Large intestine (tissue), 12 donors: ENCODE measurements at places on chromosomes 11 and 22.
A peak's percentile ranks its signal among the peaks of the same experiment; 100 is the strongest.

- no peak for DNase-seq
Observed at GRCh38 chr22:43465291-43466015, 53.6 kb downstream of the MPPED1 start.

DNA sequence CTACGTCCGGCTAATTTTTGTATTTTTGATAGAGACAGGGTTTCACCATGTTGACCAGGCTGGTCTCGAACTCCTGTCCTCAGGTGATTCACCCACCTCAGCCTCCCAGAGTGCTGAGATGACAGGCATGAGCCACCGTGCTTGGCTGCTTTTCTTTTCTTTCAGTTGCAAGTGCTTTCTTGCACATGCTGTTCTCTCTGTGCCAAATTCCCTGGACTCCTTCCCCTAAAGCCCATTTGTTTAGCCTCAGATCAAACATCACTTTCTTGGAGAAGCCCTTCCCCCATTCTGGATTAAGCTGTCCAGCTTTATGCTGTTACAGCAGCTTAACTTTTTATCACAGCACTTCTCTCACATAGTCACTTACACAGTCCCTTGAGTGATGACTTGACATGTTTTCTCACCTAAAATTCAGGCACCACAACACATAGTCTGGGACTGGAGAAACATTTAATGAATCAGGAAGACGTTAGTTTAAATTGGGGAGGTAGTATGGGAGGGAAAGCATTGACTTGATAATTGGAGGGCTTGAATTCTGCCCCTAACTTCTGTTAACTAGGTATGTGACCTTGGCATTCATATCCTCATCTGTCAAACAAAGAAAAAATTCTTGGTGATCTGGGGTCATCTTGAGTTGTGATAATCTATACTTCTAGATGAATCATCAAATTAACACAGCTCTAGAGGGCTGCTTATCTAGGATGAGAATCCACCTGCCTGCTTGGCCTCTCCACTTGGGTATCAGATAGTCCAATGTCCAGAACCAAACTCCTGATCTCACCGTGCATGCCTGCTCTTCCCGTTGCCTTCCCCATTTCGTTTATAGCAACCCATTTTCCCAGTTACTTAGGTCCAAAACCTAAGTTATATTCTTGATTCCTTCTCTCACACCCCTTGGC lies 18.4 kb downstream of the ACO2 start:
- DNase-seq: peak; percentile 78

- peak; percentile 92 for DNase-seq
Observed at GRCh38 chr22:24703101-24703500, 71.4 kb downstream of the PIWIL3 start.

DNA sequence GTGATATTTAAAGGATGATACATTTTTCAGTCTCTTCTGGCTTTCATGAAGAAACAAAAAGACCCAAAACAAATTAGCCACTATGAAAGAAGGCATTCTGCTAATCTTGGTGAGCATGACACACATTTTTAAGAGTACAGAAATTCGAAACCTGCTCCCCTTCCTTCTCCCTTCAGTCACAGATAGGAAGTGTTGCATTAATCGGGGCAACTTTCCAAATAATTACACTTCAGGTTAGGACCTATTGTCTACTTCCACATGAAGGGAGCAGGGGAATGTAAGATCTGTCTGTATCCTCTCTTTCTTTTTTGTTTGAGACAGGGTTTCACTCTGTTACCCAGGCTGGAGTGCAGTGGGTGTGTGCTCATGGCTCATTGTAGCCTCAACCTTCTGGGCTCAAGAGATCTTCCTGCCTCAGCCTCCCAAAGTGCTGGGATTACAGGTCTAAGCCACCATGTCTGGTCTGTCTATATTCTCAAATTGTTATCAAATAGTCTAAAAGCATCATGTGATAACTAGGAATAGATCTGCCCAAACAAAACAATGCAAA lies 45.8 kb downstream of the NCAM1 start:
- no peak for DNase-seq

DNA sequence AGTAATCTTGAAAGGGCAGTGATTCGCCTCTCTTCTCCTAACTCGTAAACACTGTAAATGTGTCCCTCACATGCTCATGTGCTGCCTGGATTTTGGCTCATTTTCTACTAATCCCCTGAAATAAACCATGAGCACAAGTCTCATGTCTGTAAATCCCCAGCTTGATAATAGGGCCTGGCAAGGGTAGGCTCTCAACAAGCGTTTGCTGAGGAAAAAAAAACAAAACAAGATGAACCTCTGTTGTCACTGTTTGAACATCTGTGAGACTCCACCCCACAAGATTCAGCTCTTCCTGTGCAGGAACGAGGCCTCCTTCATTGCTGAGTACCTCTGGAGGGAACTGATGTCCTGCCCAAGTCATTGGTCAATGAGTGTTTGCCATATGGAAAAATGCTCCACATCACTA lies 4.5 kb upstream of the CYB5R2 start:
- DNase-seq: no peak

DNA sequence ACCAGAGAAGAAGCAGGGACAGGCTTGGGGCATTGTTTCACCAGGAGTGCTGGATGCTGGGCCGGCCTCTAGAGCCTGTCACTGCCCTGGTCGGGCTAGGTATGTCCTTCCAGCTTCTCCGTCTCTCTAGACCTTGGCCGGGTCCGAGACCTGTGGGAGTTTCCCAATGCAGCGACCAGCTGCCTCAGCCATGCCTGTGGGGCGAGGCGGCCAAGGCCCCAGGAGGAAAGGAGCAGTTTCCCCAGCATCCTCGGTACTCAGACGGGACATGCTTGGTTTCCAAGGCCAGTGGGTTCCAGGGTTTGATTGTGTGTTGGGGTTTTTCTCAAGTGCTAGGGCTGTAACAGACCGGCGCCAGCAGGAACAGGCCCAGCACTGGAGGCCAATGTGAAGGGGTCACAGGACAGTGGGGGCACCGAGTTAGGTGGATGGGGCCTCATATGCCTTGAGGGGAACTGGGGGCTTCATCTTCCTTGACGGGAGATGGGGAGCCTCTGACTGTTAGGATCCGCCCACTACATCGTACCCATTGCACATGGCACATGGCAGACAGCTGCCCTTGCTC lies 339.0 kb downstream of the TBC1D22A start:
- no peak for DNase-seq

- DNase-seq: no peak
Observed at GRCh38 chr11:35919244-35919643, 24.6 kb upstream of the LDLRAD3 start.

DNA sequence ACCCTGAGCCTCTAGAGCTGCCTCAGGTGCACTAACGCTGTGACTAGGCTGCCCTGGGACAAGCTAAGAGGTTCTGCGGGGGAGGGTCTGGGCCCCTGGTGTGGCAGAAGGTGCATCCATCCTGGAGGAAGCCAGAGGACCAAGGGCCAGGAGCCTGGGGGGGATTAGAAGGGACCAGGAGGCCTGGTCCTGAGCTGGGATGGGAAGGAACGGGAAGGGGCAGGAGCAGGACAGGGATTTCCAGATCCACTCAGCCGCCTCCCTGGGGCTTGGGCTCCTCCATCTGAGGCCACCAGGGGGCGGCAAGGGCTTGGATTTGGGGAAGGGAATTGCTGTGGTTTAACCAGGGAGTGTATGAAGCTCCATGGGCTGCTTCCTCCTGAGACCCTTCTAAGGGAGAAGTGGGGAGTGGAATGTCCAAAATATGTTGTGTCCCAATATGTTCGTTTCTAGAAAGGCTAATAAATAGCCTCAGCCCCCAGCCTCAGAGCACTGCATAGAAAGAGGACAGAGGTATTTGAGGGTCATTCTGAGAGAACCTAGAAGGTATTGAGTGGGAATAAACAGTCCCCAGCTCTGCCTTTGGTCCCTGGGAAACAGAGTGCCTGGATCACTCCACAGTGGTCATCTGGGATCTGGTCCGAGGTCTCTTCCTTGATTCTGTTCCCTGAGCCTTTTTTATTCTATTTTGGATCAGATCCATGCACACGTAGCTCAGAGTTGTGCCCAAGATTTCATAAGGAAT lies 17.4 kb upstream of the PRAME start:
- peak; percentile 7 for DNase-seq

GRCh38 chr11:115297330-115297729 lies 206.9 kb downstream of the CADM1 start:
- DNase-seq: no peak

DNA sequence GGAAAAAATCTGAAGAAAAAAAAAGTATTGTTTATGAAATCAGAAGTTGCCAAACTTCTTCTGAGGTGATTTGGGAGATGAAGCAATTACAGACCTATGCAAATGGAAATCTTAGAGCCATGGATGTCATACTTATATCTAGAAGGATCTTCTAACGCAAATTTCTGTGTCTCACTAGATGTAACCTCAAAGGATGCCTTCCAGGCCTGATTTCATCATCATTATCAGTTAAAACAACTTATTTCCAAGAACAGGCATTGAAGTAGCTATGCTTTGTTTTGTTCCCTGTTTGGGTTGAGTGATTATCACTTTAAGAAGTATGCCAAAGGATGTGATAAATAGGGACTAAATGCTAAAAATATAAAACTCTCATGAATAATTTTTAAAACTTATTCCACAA lies 43.9 kb upstream of the ANGPTL5 start:
- DNase-seq: no peak

- DNase-seq: no peak
Observed at GRCh38 chr11:93766504-93766903, 17.6 kb upstream of the MED17 start.

DNA sequence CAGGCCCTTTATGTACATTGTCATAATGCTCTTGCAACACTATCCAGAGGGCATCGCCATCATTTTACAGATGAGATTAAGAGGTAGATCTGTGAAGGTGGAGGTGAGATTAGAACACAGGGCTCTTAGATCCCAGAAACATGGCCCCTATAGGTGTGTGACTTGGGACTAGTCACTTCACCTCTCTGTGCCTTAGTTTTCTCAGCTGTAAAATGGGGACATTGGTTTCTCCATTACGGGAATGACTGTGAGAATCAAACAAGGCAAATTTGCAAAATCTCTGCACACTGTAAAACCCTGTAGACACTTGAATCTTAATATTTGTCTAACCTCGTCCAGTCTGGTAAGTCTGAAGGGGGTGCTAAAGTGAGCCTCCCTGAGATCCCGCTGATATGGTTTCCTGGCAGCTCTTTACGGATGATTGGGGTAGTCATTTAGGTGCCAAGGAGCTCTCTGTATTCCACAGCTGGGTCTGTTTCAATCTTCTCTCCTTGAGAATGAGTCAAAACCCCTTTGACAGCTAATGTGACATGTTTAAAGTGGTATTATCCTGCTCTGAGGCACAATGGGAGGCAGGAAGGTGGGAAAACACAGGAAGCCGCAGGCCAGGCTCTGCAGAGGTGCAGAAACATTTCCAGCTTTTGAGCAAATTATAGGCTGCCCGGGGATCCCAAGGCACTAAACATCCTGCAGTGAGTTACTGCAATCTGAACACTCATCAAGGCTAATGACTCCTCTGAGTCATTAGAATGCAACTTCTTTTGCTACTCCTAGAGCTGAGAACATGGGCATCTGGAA lies 140.8 kb downstream of the CCDC81 start:
- DNase-seq: no peak

DNA sequence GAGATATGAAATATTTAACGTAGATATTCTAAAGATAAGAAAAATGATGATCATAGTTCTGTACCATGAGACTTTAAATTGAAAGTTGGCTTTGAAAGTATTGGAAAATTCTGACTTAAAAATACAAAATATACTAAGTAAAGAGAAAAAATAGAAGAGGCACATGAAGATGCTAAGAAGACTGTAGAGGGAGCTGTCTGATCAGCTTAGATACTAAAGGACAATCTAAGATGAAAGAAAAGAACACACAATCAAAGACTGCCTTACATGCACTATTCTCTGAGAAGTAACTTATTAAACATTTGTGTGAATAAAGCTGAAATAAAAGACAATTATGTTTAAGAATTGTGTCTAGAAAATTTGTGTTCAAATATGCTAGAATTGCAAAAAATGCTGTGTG lies 55.1 kb downstream of the RBMXL2 start:
- no peak for DNase-seq

DNA sequence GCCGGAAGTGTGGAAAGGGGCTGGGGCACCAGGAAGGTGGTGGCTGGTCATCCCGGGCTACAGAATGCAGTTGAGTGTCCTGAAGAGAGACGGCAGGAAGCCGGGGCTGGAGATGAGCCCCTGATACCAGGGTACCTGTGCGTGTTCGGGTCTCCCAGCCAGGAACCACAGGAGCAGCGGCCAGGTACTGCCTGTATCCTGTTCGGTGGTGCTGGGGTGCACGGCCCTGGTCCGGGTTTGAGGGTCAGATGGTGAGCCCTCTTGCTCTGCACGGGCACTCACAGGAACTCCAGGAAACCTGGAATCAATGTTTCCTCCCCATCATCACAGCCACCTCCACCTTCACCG lies 253.1 kb upstream of the B3GAT1 start:
- DNase-seq: no peak

DNA sequence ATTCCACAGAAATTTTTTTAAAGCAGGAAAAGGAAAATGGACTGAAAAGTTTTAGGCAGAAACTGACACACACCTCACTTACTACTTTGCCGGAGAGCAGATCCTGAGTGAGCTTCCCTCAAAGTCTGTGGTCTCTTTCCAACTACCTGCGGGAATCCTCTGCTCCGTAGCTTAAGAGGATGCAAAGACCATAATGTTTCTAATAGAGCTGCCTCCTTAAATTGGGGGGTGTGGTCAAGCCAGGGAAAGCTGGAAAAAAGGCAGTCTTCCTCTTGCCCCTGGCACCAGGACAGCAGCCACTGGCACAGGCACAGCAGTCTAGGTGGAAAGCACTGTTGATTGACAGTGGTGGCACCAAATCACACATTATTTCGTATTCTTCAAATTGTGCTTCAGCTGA lies at the start of gene ETS1:
TSS of gene ETS1 (minus strand) at position 144 of the 400 bp plus-strand sequence. CDS start 14,428 bp downstream, outside the sequence.
- DNase-seq: no peak

- no peak for DNase-seq
Observed at GRCh38 chr11:69101792-69102695, 53.3 kb downstream of the TPCN2 start.

DNA sequence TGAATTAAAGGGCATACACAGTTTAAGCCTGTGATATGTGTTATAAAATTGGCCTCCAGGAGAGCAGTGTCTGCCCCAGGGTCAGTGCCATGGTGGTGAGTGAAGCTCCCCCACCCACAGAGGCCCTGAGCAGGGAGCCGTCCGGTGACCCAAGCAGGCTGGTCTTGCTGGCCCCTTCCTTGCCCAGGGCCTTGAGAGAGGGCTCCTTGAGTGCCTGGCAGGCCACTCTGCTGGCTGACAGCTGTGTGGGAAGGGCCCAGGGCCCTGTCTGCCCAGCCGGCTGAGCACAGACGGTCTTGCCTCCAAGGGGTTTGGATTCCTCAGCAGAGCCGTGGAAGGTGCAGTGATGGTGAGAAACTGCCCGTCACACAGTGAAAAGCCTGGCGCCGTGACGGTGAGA lies 25.9 kb downstream of the PTDSS2 start:
- no peak for DNase-seq

DNA sequence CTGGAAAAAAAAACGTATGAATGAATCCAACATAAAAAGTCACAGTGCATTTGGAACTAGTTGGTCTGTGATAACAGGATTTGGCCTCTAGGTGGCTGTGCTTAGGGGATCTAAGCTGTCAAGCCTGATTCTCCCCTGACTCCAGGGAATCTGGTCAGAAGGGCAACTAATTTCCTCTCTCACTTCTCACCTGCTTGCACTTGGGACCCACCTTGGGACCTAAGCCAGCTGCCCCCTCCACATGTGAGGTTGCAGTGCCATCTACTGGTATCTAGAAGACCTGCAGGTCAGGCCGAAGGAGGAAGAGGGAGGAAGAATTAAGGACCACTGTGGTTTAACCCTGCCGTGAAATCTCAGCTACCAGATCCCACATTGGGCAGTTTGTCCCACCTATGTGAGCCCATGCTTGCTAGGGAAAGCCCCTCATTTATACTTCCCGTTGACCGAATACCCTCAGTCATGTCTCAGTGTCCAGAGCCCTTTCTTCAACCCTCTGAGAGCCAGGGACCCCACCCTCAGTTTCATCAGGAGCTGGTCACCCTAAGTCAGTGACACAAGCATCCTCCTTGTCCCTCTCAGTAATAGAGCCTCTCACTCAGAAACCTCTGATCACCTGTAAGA lies 33.2 kb upstream of the CAVIN3 start:
- peak; percentile 92 for DNase-seq
